ENCODE measurements at places on chromosomes 11 and 22. TPM values are rescaled to one million over a fixed set of nuclear protein-coding genes. Genes with fewer than 3 reads are reported as not detected.

Gene DCDC1
- total RNA-seq: 2.6 TPM

Gene MEI1
- 0.53 TPM for total RNA-seq

Gene SYT13
- total RNA-seq: 0.50 TPM

Gene SPDYC
- 1.2 TPM for total RNA-seq

Gene TNNT3
- not detected for total RNA-seq

Gene MRGPRX3
- not detected for total RNA-seq

Gene CARD16
- 3.9 TPM for total RNA-seq

Gene MS4A7
- 13.7 TPM for total RNA-seq

Gene SLC22A25
- total RNA-seq: 33.5 TPM

Gene TMEM86A
- total RNA-seq: 5.3 TPM

Gene RIC3
- total RNA-seq: 3.4 TPM

Gene IGSF9B
- 0.13 TPM for total RNA-seq

Gene NAALADL1
- 0.78 TPM for total RNA-seq

Gene EMID1
- total RNA-seq: 1.3 TPM

Gene MS4A1
- total RNA-seq: 0.40 TPM
